ENCODE measurements at places on chromosomes 3 and 15. TPM values are rescaled to one million over a fixed set of nuclear protein-coding genes. Genes with fewer than 3 reads are reported as not detected.

CGGBP1 gene
- 105 TPM for total RNA-seq

CHAC1 gene
- total RNA-seq: 22.0 TPM

ARID3B gene
- 49.2 TPM for total RNA-seq

COMMD2 gene
- total RNA-seq: 28.9 TPM

- H3K27me3 ChIP-seq: no peaks in the 10 kb centered on the region
- H3K36me3 ChIP-seq: peaks cover 7% of the 10 kb centered on the region
- peaks cover 50% of the 10 kb centered on the region for H3K4me1 ChIP-seq
- peak; percentile 67 for DNase-seq
- peak overlapping the region; percentile 52 for H3K27ac ChIP-seq
Measured at GRCh38 chr15:52466134-52466701, 62.5 kb downstream of the MYO5A start.

GRCh38 chr3:146414010-146414409 is 55.4 kb downstream of the PLSCR2 start:
- DNase-seq: no peak
- no peak overlapping the region for H3K4me3 ChIP-seq
- no peaks in the 10 kb centered on the region for H3K4me1 ChIP-seq
- no peak overlapping the region for H3K27ac ChIP-seq
- no peaks in the 10 kb centered on the region for H3K36me3 ChIP-seq

DNA sequence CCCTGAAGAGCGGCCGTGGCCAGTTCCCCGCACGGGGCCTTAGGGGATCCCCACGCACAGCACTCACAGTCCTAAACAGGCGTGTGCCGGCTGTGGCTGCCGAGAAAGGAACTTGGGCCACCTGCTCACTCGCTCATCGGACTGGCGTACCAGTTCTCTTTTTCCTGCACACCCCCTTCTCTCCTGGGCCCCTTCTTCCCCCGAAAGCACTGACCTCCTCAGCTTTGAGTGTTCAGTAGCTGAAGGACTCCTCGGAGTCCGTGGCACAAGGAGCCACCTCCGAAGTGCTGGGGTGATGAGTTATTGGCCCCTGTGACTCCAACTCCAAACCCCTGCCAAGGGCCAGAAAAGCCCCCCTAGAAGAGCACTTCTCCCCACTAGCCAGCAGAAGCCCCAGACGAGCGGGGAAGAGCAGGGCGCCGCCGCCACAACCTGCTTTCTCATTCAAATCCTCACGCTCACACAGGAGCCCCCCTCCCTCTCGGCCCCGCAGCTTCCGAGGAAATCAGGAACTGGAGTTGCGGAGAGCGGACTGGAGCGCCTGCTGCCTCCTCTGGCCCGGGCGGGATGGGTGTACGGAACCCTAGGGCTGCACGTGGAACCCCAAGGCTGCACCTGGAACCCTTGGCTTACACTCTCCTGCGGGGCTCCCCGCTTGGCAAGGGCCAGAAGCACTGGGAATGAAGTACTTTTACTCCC is at the start of gene PLCH1:
Gene PLCH1, minus strand, starts transcription at position 446 of the 699 bp plus-strand sequence. CDS start 40,847 bp downstream, outside the sequence.
- no peak within 1 kb of the TSS for H3K27ac ChIP-seq
- peaks cover 20% of the 10 kb centered on the region for H3K4me1 ChIP-seq
- DNase-seq: peak; percentile 43
- peak within 1 kb of the TSS; percentile 73 for H3K4me3 ChIP-seq

DNA sequence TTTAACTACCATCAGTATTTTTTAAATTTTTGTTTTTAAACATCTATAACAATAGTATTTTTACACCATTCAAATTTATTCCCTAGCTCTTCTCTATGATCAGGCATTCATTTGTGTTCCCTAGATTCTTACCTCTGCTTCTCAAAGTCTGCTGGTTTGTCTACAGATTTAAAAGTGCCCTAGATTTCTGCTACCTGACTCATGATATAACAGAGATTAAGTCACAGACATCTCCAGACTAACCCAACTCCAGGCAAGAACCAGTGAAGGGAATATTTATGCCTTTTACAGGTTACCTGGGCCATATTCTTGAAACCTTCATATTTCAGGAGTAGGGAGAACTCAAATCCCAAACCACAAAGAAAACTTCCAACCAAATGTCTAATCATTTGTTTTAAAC is 38.8 kb downstream of the ADAM10 start:
- peaks cover 39% of the 10 kb centered on the region for H3K36me3 ChIP-seq
- no peaks in the 10 kb centered on the region for H3K27me3 ChIP-seq
- no peak overlapping the region for H3K4me3 ChIP-seq
- H3K27ac ChIP-seq: no peak overlapping the region
- peaks cover 14% of the 10 kb centered on the region for H3K4me1 ChIP-seq

- DNase-seq: no peak
- H3K27me3 ChIP-seq: no peaks in the 10 kb centered on the region
- peaks cover 30% of the 10 kb centered on the region for H3K36me3 ChIP-seq
- H3K27ac ChIP-seq: peak overlapping the region; percentile 79
- H3K4me1 ChIP-seq: peaks cover 50% of the 10 kb centered on the region
Measured at GRCh38 chr15:90529011-90529370, 732 bp upstream of the CRTC3 start.

DNA sequence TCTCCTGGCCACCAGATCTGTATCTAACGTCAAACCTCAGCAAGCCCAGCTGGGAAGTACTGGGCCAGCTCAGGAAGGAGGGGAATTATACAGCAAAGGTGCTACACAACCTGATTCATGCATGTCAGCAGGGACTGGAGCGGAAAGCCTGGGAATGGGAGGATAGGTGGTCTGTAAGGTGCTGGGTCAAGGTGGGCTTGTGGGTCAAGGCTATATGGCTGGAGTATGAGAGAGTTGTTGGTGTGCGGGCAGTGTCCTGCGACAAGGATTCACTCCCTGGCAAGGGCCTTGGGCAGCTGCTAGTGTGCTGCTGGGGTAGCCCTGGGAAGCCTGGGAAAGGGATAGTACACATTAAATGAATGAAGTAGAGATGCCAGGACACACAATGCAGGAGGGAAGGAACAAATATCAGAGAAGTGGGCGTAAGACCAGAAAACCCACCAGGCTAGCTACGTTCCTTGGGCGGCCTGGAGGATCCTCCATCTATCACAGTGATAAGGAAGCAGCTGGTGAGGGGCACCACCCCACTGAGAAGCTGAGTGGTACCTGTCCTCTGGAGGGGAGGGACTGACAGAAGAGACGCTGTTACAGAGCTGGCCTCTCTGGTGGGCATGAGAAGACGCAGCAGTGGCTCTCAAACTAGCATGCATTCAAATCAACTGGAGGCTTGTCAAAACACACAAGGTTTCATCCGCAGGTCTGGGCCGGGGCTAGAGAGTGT is 8.5 kb upstream of the SYNM start:
- H3K4me1 ChIP-seq: peaks cover 4% of the 10 kb centered on the region
- H3K27ac ChIP-seq: no peak overlapping the region
- no peak for DNase-seq
- H3K4me3 ChIP-seq: no peak overlapping the region

- no peak overlapping the region for H3K27ac ChIP-seq
- peaks cover 4% of the 10 kb centered on the region for H3K36me3 ChIP-seq
- no peak for DNase-seq
- H3K4me1 ChIP-seq: peaks cover 28% of the 10 kb centered on the region
Measured at GRCh38 chr15:77410701-77411618, 8.9 kb downstream of the PEAK1 start.

DNA sequence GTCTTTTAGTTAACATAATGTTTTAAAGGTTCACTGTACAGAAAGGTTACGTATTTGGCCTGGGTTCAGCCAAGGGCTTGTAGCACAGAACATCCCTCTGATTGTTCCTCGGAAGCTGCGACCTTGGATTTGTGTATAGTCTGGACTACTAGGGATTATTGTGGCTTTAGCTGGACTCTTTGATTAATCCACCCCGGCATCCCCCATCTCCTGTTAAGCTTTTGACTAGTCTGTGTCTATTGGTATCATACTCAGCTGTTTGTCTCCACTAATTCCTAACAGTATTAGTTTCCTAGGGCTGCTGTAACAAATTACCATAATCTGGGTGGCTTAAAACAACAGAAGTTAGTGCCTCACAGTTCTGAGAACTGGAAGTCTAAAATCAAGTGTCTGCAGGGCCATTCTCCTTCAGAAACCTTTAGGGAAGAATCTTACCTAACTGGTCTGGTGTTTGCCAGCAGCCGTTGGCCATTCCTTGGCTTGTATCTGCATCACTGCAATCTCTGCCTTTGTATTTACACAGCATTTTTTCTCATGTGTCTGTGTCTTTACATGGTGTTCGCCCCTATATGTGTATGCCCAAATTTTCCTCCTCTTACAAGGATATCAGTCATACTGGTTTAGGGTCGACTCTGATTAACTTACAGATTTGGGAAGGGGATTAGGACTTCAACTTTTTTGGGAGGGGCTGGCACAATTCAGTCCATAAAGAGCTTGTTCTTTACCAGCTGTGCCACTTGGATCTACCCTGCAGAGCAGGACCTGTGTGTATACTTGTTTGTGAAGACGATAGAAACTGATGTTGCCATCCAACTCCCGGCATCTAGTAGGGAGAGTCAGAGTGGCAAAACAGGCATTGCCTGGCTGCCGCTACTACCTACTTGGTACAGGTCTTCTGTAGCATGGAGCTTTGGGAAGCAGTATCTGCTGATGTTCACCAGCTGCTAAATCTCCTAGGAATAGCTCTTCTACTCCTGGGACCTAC is 117.8 kb downstream of the UBE2E2 start:
- no peaks in the 10 kb centered on the region for H3K4me1 ChIP-seq
- H3K27ac ChIP-seq: no peak overlapping the region
- no peak for DNase-seq
- no peaks in the 10 kb centered on the region for H3K36me3 ChIP-seq
- H3K27me3 ChIP-seq: no peaks in the 10 kb centered on the region
- H3K4me3 ChIP-seq: no peak overlapping the region

DNA sequence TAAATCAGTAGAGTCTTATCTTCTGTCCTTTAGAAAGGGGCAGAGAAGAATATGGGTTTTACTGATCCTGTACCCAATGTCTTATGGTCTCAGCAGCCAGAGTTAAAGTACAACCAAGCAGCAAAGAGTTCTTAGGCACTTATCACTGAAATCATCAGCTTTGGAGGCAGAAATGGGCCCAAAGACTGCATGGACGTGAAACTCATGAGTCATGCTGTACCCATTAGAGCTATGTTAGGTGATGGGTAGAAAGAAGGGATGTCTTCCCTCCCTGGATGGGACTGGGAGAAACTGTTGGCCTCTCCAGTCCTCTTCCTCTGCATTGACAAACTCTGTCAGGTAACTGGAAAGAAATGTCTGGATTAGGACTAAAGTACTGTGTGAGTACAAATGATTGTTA is 63.4 kb downstream of the EOMES start:
- peaks cover 16% of the 10 kb centered on the region for H3K4me1 ChIP-seq
- DNase-seq: no peak
- no peaks in the 10 kb centered on the region for H3K27me3 ChIP-seq
- H3K4me3 ChIP-seq: no peak overlapping the region
- peaks cover 6% of the 10 kb centered on the region for H3K36me3 ChIP-seq
